ENCODE measurements at places on chromosomes 13 and 19.
A peak's percentile ranks its signal among the peaks of the same experiment; 100 is the strongest.

GRCh38 chr19:22503524-22503923 lies 81.4 kb upstream of the ZNF98 start:
- no peak for DNase-seq

DNA sequence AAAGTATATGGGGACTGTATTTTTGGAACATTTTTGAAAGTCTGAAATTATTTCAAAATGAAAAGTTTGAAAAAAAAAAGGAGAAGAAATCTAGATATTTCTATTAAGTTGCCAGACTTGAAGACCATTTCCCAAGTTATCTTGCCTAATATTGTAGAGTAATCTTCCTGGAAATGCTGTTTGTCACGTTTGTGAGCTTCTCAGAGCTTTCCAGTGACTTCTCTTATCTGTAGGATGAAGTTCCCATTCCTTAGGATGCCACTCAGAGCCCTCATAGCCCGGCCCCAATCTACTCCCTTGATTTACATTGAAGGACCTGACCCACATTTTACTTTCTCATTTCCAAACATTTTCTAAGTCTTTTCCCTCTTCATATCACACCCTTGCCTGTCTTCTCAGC lies 23.6 kb downstream of the CEACAM8 start:
- no peak for DNase-seq

GRCh38 chr13:74708629-74709028 lies 574.4 kb upstream of the KLF12 start:
- DNase-seq = no peak

DNA sequence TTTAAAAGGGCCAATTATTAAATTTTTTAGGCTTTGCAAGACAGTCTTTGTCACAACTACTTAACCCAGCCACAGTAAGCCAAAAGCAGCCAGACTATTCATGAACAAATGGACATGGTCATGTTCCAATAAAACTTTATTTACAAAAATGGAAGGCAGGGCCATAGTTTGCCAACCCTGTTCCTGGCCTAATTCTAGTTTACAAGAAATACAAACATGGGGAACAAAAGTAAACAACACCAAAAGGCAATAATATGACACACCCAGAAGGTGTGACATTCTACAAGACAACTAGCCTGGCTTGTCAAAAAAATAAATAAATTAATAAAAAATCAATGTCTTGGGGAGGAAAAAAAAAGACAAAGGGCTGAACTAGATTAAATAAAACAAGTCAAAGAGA lies 24.8 kb upstream of the CCNP start:
- DNase-seq = no peak

- no peak for DNase-seq
Measured at GRCh38 chr19:53545271-53546065, 7.5 kb downstream of the ZNF331 start.

GRCh38 chr19:17259118-17259780 lies 5.3 kb downstream of the USHBP1 start:
- DNase-seq = no peak

DNA sequence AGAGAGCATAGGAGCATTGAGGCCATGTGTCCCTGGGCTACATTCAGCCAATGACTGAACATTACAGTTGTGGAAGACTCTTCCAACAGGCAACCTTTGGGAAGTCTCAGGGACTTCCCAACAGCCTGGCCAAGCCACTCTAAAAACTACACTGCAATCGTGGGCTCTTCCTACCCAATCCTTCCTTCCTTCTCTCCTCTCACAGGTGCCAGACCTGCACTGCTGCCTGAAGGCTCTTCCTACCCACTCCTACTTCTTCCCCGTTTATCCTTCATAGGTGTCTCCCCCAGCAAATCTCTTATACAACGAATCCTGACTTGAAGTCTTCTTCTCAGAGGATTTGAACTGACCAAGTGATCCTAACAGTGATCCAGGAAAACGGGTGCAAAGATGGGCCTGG lies 47.1 kb upstream of the MBNL2 start:
- DNase-seq = no peak

- DNase-seq = no peak
Measured at GRCh38 chr13:111422348-111422747, 101.9 kb downstream of the TEX29 start.

- DNase-seq = no peak
Measured at GRCh38 chr19:42154471-42155323, 22.5 kb upstream of the POU2F2 start.

DNA sequence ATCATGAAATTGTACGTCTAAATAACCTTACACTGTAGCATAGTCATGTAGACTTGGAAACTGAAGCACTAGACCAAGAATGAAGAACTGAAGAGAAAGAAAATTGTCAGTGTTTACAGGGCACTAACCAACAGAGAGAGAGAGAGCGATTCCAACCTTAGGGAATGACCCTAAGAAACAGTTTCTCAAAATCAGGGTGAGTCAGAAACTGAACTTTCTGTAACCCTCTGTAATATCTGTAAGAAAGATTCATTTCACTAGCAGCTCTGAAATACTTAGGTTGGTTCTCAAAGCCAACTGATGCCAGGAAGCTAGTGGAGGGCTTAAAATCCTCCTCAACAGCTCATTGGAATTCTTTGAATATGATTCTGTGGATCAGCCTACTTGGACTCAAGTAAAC lies 936.9 kb downstream of the EFNB2 start:
- peak; percentile 20 for DNase-seq

DNA sequence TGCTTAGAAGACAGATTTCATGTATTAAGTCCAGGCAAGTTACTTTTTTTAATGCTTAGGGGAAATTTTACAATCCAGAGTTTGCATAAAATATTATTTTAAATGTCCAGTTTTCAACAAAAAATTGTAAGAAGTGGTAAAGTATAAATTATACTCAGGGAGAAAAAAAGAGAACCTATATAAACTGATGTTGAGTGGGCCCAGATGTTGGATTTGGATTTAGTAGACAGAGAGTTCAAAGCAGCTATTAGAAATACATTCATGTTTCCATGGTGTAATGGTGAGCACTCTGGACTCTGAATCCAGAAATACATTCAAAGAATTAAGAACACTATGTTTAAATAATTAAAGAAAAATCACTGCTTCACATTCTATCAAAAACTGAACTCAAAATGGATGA lies 349.9 kb upstream of the ZNF507 start:
- peak; percentile 92 for DNase-seq

GRCh38 chr13:24004971-24005370 lies 107.7 kb upstream of the C1QTNF9B start:
- no peak for DNase-seq
